ENCODE measurements at places on chromosomes 4 and X.

DNA sequence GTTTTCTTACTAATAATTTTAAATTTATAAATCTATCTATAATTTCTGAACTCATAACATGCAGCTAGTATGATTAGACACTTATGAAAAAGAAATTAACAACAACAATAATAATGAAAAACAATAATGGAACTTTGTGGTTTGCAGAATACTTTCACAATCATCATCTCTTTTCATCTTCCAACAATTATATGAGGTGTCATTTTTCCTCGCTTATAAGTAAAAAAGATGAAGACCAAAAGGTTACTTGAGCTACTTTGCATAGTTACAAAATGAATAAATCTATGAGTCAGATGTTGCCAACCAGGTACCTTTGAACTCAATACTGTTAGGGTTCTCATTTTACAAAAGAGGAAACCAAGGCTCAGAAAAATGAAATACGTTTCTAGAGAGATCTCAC is 98.5 kb upstream of the ELOVL6 start:
- no peak overlapping the region for H3K4me3 ChIP-seq
- no peak overlapping the region for H3K27ac ChIP-seq
- no peaks in the 10 kb centered on the region for H3K36me3 ChIP-seq
- no peaks in the 10 kb centered on the region for H3K27me3 ChIP-seq
- no peak for DNase-seq
- no peaks in the 10 kb centered on the region for H3K4me1 ChIP-seq

GRCh38 chrX:110509755-110510532 is 151.3 kb downstream of the RTL9 start:
- H3K4me3 ChIP-seq, result no peak overlapping the region
- H3K4me1 ChIP-seq, result no peaks in the 10 kb centered on the region
- H3K36me3 ChIP-seq, result no peaks in the 10 kb centered on the region
- H3K27ac ChIP-seq, result no peak overlapping the region
- DNase-seq, result no peak

GRCh38 chrX:2609431-2610238 is 81.5 kb upstream of the CD99 start:
- no peaks in the 10 kb centered on the region for H3K4me1 ChIP-seq
- no peaks in the 10 kb centered on the region for H3K36me3 ChIP-seq
- H3K27me3 ChIP-seq, result no peaks in the 10 kb centered on the region

- no peaks in the 10 kb centered on the region for H3K27me3 ChIP-seq
- H3K4me3 ChIP-seq, result no peak overlapping the region
- no peaks in the 10 kb centered on the region for H3K36me3 ChIP-seq
- no peak for DNase-seq
- no peaks in the 10 kb centered on the region for H3K4me1 ChIP-seq
- no peak overlapping the region for H3K27ac ChIP-seq
Observed at GRCh38 chr4:172721659-172722058, 447.0 kb upstream of the GALNT7 start.

DNA sequence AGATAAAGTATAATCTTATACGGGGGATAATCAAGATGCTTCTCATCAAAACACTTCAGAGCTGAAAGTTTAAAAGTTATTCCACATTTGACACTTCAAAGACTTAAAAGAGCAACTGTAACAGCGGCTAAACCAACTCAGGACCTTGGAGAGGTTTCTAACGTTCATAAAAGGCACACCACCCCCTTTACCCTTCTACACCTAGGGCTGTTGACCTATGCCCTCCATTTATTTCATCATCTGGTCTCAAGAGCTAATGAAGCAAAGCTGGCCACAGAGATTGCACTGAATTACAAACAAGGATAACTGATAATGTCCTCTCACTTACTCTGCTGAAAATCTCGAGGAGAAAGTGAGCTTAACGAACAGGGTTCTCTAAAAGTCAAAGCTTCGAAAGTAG is 1.1 kb upstream of the RPS6KA6 start:
- no peak for DNase-seq
- no peaks in the 10 kb centered on the region for H3K36me3 ChIP-seq
- H3K27me3 ChIP-seq, result no peaks in the 10 kb centered on the region
- no peak overlapping the region for H3K27ac ChIP-seq
- no peak overlapping the region for H3K4me3 ChIP-seq

DNA sequence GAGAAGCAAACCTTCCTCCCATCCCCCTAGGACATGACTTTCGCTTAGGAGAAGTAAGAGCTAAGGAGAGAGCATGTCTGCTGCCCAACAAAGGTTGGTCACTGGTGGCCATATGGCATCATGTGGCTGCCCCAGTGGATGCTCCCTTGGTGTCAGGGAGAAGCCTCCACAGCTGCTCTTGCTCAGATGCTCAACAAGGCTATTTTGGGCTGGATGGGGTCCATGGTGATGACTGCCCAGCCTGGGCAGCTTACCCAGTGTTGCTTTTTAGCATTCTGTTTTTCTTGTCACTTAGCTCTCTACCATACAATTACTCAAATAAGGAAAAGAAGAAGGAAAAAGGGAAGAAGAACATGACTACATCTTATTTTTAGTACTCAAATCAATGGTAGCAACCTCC is 48.9 kb upstream of the PPARGC1A start:
- H3K4me3 ChIP-seq, result no peak overlapping the region
- DNase-seq, result no peak
- H3K27me3 ChIP-seq, result no peaks in the 10 kb centered on the region
- H3K4me1 ChIP-seq, result no peaks in the 10 kb centered on the region

- H3K27ac ChIP-seq, result peak overlapping the region; percentile 99
- peak overlapping the region; percentile 100 for H3K4me3 ChIP-seq
- no peaks in the 10 kb centered on the region for H3K27me3 ChIP-seq
- peaks cover 4% of the 10 kb centered on the region for H3K4me1 ChIP-seq
- H3K36me3 ChIP-seq, result no peaks in the 10 kb centered on the region
- DNase-seq, result no peak
Observed at GRCh38 chr4:1871471-1872021, 353 bp downstream of the NSD2 start.

- H3K27ac ChIP-seq, result no peak overlapping the region
- H3K27me3 ChIP-seq, result no peaks in the 10 kb centered on the region
- no peak for DNase-seq
- no peak overlapping the region for H3K4me3 ChIP-seq
- H3K36me3 ChIP-seq, result no peaks in the 10 kb centered on the region
Observed at GRCh38 chrX:110417128-110417527, 58.5 kb downstream of the RTL9 start.

- no peak overlapping the region for H3K4me3 ChIP-seq
- no peak for DNase-seq
- no peaks in the 10 kb centered on the region for H3K36me3 ChIP-seq
- H3K4me1 ChIP-seq, result no peaks in the 10 kb centered on the region
Observed at GRCh38 chr4:123603165-123603564, 206.6 kb downstream of the SPRY1 start.

GRCh38 chr4:71338846-71339593 is at the start of gene SLC4A4:
Gene SLC4A4, plus strand, starts transcription at chr4:71339020.
- no peak for DNase-seq
- no peak within 1 kb of the TSS for H3K4me3 ChIP-seq
- H3K4me1 ChIP-seq, result no peaks in the 10 kb centered on the region
- no peaks in the 10 kb centered on the region for H3K27me3 ChIP-seq
- no peaks in the 10 kb centered on the region for H3K36me3 ChIP-seq

- H3K27me3 ChIP-seq, result no peaks in the 10 kb centered on the region
- no peak overlapping the region for H3K27ac ChIP-seq
- no peak overlapping the region for H3K4me3 ChIP-seq
Observed at GRCh38 chr4:36325499-36325898, 44.1 kb downstream of the DTHD1 start.

- no peak overlapping the region for H3K4me3 ChIP-seq
- H3K27me3 ChIP-seq, result no peaks in the 10 kb centered on the region
- no peak for DNase-seq
- no peaks in the 10 kb centered on the region for H3K4me1 ChIP-seq
Observed at GRCh38 chrX:68648960-68649359, 1.5 kb downstream of the STARD8 start.

DNA sequence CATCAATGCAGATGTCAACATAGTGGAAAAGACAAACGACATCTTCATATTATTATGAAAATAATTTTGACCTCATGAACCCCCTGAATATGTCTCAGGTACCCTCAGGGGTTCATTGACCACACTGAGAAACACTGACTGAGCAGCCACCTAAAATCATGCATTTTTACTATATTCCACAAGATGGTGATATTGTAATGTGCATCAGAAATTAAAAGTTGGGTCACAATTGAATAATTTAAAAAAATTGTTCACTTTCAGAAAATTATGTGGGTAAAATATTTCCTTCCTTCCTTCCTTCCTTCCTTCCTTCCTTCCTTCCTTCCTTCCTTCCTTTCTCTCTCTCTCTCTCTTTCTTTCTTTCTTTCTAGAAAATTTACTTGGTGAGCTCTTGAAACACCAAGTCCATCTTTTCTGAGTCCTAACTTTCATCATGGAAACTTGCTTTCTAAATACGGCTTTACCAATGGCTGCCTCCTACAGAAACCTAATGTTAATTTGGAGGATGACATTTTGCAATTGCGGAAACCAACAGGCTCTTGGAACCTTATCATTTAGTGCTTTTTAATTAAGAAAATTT is 103.6 kb downstream of the RTL3 start:
- DNase-seq, result no peak
- no peak overlapping the region for H3K4me3 ChIP-seq
- H3K27me3 ChIP-seq, result no peaks in the 10 kb centered on the region
- no peaks in the 10 kb centered on the region for H3K4me1 ChIP-seq
- no peak overlapping the region for H3K27ac ChIP-seq
- H3K36me3 ChIP-seq, result no peaks in the 10 kb centered on the region

DNA sequence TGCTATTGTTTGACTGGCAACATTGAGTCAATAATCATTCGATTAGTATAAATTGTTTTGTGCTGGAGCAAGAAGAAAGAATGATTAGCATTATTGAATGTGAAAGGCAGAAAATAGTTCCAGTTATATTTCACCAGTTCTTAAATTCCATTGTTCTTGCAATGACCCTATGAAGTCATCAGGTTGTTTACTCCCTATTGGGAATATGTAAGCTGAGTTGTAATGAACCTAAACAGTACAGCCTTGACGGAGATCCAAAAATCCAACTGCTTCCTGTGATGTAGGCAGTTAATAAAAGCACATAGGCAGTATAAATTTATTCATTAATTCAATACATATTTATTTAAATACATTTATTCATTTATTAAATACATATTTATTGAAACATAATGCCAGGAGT is 947.5 kb downstream of the PCDH7 start:
- no peak overlapping the region for H3K4me3 ChIP-seq
- no peaks in the 10 kb centered on the region for H3K4me1 ChIP-seq
- no peaks in the 10 kb centered on the region for H3K36me3 ChIP-seq
- H3K27me3 ChIP-seq, result no peaks in the 10 kb centered on the region

DNA sequence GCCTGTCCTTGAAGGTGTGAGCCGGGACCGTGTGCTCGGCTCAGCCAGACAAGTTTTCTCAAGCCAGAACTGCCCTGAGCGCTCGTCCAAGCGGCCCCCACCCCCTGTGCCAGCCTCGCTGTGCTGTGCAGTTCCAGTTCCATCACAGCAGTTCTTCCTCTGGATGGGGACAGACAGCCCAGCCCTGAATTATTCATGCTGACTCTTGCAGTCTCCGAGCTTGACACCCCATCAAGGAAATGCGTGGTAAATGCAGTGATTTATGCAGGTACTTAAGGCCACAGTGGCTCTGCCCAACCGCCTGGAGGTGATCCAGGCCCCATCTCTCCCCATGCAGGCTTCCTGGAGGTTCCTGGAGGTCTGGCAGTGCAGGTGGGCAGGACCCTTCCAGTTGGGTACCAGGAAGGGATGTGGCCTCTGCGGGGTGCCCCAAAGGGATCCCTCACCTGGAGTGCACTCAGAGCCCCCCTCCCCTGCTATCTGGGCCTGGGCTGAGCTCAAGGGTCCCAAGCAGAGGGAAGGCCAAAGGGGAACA is 44.8 kb upstream of the HMX1 start:
- H3K36me3 ChIP-seq, result no peaks in the 10 kb centered on the region
- H3K4me3 ChIP-seq, result no peak overlapping the region
- no peak overlapping the region for H3K27ac ChIP-seq
- H3K4me1 ChIP-seq, result no peaks in the 10 kb centered on the region
- no peaks in the 10 kb centered on the region for H3K27me3 ChIP-seq
- DNase-seq, result no peak

DNA sequence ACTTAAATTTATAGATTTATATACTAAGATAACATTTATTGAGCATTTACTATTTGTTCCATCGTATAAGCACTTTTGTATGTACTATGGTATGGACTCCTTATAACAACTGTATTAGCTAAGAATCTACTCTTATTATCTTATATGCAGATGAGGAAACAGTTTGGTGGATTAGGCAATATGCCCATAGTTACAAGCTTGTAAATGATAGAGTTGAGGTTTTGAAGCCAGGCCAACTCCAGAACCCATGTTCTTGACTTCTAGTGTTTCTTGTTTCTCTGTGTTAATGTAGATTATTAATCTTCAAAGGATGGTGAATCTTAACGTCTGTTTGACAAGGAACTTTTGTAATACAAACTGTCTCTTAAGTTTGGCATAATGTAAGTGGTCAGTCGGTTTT is 71.3 kb downstream of the STIM2 start:
- H3K27me3 ChIP-seq, result no peaks in the 10 kb centered on the region
- no peak for DNase-seq
- H3K27ac ChIP-seq, result no peak overlapping the region

- H3K4me1 ChIP-seq, result peaks cover 66% of the 10 kb centered on the region
- H3K27me3 ChIP-seq, result no peaks in the 10 kb centered on the region
- H3K4me3 ChIP-seq, result no peak overlapping the region
- no peaks in the 10 kb centered on the region for H3K36me3 ChIP-seq
- no peak for DNase-seq
- peak overlapping the region; percentile 86 for H3K27ac ChIP-seq
Observed at GRCh38 chr4:147833741-147834140, 101.9 kb downstream of the ARHGAP10 start.

- peaks cover 27% of the 10 kb centered on the region for H3K36me3 ChIP-seq
- no peaks in the 10 kb centered on the region for H3K27me3 ChIP-seq
- H3K4me3 ChIP-seq, result no peak overlapping the region
- no peaks in the 10 kb centered on the region for H3K4me1 ChIP-seq
- DNase-seq, result no peak
Observed at GRCh38 chr4:185665655-185666054, 130.3 kb upstream of the PDLIM3 start.

DNA sequence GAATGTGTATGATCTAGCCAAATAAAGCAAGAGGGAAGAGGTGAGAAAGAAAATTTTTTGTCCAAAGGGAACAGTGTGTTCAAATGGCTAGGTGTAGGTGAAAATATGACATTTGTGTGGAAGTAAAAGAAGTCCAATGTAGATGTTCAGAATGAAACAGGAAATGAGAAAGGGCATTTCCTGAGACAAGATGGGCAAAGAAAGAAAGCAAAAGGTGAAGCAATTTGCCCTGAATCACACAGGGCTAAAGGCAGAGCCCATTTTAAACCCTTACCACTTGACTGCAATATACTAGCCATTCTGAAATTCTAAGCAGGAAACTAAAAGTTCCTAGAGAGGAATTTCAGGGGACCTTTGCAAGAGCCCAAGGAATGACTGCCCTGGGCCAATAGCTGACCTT is 36.0 kb downstream of the CLOCK start:
- H3K27ac ChIP-seq, result no peak overlapping the region
- H3K36me3 ChIP-seq, result peaks cover 10% of the 10 kb centered on the region
- H3K27me3 ChIP-seq, result no peaks in the 10 kb centered on the region
- H3K4me3 ChIP-seq, result no peak overlapping the region

GRCh38 chr4:133402616-133403015 is 253.5 kb downstream of the PCDH10 start:
- H3K4me3 ChIP-seq, result no peak overlapping the region
- no peaks in the 10 kb centered on the region for H3K4me1 ChIP-seq
- H3K27ac ChIP-seq, result no peak overlapping the region
- H3K27me3 ChIP-seq, result no peaks in the 10 kb centered on the region
- no peak for DNase-seq

GRCh38 chr4:10647846-10648245 is 36.7 kb downstream of the CLNK start:
- no peaks in the 10 kb centered on the region for H3K27me3 ChIP-seq
- H3K36me3 ChIP-seq, result no peaks in the 10 kb centered on the region
- no peak overlapping the region for H3K4me3 ChIP-seq
- DNase-seq, result no peak
- no peak overlapping the region for H3K27ac ChIP-seq

All from ascending aorta (tissue), 2 donors.